Left ventricle myocardium inferior (tissue), 1 donor: ENCODE measurements at places on chromosomes 6 and 20.

- DNase-seq = no peak
Observed at GRCh38 chr20:47141350-47141921, 215.1 kb downstream of the ZMYND8 start.

GRCh38 chr6:31776485-31776988, 591 bp downstream of the VWA7 start:
- DNase-seq = no peak

DNA sequence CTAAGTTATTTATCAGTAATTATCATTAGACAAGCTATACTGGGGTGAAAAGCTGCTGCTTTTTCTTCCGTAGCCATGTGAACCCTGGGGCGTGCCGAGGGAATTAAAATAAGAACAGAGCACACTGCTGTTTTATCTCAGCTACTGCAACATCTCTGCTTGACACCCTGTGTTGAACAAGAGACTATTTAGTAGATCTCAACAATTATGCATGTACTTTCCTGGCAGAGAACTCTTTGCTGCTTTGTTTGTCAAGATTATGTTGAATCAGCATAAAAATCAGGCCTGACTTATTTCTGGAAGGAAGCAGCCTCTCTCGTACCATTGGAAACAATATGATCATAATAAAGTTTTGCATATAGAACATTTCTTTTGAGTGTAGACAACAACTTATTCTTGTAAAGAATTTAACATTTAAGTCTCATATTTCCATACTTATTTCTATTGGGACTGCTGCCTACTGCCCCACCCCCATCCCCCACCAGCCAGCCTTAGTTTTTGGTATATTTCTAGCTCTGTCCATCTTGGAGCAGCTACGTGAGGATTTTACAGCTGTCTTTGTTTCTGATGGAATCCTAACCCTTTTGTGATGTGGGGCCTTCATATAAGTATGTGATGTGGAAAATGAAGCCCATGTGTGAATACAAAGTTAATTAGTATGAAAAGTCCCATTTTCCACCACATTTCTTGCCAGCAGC, 1011.4 kb downstream of the KIF16B start:
- no peak for DNase-seq

- no peak for DNase-seq
Observed at GRCh38 chr20:47389867-47390347, 33.4 kb upstream of the ZMYND8 start.

- no peak for DNase-seq
Observed at GRCh38 chr6:79421001-79421411, 116.2 kb downstream of the LCA5 start.
